ENCODE measurements at places on chromosomes 12 and 14.

DNA sequence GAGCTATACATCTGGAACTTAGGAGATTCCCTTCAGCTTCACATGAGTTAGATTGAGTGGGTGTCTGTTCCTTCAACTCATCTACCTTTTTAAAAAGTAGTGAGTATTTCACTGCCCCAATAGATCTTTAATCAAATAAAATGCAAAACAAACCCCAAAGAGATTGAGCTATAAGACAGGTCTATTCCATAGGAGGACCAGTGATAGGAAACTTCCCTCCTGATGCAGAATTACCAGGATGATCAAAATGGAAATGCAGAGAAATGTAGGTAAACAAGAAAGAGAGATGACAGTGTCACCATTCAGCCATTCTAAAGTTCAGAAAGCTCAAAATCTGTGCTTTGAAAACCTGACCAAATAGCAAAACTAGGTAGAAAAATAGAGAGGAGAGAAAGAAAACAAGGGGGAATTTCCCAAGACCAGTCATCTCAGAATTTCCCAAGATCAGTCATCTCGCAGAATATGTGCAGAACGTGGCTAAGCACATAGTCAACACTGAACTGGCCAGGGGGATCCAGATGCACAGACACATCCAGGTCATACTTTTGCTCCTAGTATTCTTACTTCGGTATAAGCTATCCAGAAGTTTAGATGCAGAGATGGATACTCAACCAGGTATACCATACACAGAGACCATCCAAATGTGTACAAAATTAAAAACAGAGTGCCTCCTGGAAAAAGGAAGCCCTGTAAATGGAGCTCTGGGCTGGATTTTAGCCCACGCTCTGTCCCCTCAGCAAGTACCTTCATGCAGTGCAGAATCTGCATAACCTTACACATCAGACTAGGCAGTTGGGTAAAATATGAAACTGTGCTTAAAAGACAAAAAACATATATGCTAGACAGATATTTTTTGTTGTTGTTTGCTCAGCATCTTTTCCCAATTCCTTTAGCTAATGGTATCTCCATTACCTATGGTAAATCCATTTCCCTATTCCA lies 27.4 kb downstream of the SLC41A2 start:
- DNase-seq: no peak

GRCh38 chr12:91250273-91250665 lies 67.7 kb upstream of the DCN start:
- peak; percentile 16 for DNase-seq

DNA sequence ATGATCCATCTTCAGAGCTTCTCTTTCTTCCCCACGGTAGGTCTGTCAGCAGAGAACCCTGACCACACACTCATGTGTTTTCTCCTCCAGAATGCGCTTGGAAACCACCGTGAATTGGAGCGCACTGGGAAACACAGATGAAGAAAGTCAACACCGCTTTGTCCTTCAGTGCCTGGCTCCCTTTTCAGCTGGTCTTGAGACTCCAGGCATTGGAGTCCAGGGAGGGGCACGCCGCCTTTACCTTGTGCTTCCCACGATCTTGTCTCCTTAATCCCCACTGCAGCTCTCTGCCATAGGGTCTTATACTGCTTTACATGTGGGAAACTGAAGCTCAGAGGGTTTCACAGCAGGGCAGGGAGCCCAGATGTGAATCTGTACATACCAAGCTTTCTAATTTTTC lies 1.1 kb downstream of the FAM90A1 start:
- no peak for DNase-seq

DNA sequence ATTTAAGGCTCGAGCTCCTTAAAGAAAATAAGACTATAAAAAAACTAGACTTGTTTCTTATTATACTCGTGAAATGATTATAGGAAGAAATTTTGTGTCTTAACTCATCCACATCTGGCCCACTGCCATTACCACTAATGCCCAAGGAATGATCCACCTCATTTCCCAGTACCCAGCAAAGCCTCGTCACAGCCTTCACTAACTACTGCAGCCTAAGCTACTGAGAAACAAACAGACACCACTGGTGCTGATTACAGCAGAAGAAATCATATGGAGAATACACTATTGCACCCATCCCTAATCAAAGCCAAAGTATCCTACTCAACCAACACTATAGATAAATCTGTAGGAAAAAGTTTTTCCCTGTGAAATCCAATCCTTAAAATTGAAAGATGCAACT lies 205.3 kb upstream of the NAV3 start:
- DNase-seq: peak; percentile 90

DNA sequence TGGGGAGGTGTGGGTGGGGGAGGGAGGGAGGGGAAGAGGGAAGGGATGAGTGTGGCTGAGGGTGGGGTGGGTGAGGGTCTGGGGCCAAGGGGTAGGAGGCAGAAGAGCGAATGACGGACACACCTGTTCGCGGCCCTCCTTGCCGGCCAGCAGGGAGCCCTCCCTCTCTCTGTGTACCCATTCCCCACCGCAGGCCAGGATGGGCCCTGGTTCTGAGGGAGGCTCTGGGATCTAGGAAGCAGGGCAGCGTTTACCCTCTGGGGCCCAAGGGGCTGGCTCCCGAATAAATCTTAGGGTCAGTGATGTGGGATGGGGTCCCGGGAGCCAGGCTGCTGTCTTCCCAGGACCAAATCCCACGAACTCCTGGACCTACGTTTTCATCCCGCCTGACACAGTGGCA lies 46.0 kb upstream of the ESRRB start:
- no peak for DNase-seq

- DNase-seq: no peak
Measured at GRCh38 chr14:81990312-81990761, 456.7 kb upstream of the SEL1L start.

Data from AG09309 (cell line).